SK-N-MC (cell line): ENCODE measurements at places on chromosomes 2 and 18.
A peak's percentile ranks its signal among the peaks of the same experiment; 100 is the strongest.

GRCh38 chr2:197248623-197249022, 62.0 kb downstream of the ANKRD44 start:
- DNase-seq: peak; percentile 28

GRCh38 chr2:175064797-175065196, 59.6 kb upstream of the CHN1 start:
- no peak for DNase-seq

GRCh38 chr18:53566626-53567025, 657.8 kb downstream of the MBD2 start:
- DNase-seq: no peak

- no peak for DNase-seq
Measured at GRCh38 chr2:84425310-84425709, 33.8 kb downstream of the SUCLG1 start.

DNA sequence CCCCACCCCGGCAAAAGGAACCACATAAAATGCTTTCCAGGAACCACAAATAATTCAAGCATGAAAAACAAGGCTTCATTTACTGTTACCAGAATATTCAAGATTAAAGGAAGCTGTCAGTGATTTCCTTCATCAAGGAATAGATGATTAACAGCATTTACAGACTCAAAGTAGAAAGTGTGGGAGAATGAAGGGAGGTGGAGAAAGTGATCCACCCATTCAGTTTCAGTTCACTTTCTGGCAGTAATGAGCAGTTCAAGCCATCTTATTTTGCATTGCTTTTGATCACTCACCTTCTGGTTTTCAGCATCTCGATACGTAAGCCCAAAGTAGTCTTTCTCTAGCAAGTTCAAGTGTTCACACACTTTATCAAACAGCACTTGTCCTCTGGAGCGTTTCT, 99.0 kb downstream of the EPB41L3 start:
- DNase-seq: no peak

GRCh38 chr2:20371323-20372025, 20.8 kb upstream of the PUM2 start:
- DNase-seq: no peak

DNA sequence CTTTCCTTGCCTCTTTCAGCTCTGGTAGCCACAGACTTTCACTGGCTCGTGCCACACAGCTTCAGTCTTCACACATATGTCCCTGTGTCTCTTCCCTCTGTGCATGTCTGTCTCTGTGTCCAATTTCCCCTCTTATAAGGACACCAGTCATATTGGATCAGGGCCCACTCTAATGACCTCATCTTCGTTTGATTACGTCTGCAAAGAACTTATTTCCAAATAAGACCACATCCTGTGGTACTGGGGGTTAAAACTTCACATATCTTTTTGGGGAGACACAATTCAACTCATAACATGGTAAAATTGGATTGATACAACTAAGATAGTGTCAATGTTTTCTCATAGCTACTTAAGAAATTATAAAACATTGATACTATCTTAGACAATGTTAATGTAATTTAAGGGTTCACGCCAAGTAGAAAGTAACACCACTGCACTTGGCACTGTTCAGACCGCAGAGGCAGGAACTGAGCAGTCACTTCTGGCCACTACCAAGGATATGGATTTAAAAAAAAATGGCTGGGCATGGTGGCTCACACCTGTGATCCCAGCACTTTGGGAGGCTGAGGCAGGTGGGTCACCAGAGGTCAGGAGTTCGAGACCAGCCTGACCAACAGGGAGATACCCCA, 119.6 kb upstream of the EPAS1 start:
- DNase-seq: no peak

GRCh38 chr2:152078662-152079061, 20.2 kb downstream of the CACNB4 start:
- DNase-seq: no peak

DNA sequence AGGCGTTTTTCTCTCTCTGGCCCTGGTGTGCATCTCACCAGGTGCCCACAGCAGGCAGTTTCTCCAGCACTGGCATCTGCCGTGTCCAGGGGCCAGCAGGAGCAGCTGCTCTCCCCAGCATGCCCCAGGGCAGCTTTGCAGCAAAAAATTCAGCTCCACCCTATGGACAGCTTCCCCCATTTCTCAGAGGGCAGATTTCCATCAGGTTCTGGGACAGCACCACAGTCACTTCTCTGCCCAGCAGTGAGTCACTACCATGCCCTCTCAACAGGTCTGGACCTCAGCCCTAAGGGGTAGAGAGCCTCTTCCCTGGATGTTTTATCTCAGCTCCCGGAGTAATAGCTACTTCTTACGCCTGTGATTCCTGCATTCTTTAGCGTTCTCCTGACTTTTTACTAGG, 170.2 kb upstream of the RAB12 start:
- no peak for DNase-seq

DNA sequence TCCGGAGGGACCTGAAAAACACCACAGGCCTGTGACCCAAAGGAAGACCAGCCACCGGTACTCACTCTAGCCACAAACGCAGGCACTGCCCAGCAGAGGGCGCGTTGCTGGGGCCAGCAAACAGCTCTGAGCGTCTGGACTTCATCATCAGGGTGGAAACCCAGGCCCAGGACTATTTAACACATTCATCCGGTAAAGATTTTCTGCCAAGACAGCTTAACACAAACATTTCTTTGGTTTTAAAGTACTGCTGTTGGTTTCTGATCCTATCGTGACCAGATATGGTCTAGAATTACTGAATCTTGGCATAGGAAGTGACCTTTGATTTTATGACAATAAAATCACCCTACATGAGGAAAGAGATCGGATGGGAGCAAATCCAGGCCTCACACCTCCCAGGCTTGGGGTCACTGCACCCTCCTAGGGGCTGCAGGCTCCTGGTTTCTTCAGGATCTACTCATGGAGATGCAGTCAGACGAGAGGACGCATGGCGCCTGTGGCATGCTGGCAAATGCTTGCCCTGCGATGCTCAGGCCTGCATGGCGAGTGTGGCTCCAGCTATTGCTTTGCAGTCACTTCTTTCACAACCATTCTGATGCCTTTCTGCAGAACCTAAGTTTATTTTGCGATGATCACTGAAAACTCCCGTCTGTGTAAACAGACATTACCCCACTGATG, 130.4 kb downstream of the COL4A4 start:
- no peak for DNase-seq

GRCh38 chr2:145038041-145038525, 518.2 kb upstream of the ZEB2 start:
- no peak for DNase-seq

DNA sequence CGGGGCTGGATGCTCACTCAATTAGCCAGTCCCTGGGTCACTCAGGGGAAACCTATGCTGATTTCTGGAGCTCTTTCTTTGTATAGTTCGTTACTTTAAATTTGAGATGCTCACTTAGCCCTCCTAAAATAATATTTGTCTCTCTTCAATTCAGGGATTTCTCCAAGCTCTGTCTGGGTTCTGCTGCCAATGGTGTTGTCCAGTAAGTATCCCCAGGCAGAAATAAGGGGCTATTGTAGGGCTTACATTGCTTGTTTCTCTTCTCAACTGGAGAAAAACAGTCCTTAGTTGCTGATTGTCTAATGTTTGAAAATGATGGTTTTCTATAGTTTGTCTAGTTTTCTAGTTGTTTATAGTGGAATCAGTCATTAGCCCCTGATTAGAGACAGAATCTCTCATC, 5.0 kb downstream of the RAB6C start:
- no peak for DNase-seq

- no peak for DNase-seq
Measured at GRCh38 chr18:42534313-42534712, 579.3 kb downstream of the PIK3C3 start.

DNA sequence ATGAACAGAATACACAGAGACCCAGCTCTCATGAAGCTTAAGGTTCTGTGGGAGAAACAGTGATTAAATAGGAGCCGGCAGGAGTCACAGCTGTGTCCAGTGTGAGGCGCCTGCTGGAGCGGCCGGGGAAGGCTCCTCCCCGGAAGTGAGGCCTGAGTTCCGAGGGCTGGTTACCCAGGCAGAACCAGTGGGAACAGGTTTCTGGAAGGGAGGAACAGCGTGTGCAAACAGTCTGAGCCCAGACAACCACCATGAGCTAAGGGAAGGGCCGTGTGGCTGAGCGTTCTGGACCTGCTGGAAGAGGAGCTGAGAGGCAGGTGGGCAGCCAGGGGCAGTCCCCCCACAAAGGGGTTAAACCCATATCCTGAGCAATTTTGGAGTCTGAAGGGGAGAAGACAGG, 26.0 kb upstream of the NPAS2 start:
- no peak for DNase-seq

GRCh38 chr2:120224735-120225548, 1.7 kb upstream of the TMEM185B start:
- no peak for DNase-seq

DNA sequence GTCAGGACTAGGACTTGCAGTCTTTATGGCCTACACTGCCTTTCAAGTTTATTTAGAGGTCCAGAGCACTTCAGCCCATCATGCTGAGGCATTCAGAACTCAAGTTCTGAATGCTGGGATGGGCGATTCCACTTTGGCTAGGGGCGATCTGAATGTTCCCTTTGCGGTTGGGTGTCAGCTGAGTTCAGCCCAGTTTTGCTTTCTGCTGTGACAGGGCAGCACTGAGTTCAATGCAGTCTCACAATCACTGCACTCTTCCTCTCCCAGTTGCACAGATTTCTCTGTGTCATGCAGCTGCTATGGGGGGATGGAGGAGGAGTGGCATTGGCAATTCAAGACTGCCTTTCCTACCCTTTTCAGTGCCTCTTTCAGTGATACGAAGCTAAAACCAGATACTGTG, 1232.0 kb upstream of the FAM98A start:
- DNase-seq: no peak
